Fibroblast of upper back skin (primary cell): ENCODE measurements at places on chromosomes 12 and 14.
A peak's percentile ranks its signal among the peaks of the same experiment; 100 is the strongest.

DNA sequence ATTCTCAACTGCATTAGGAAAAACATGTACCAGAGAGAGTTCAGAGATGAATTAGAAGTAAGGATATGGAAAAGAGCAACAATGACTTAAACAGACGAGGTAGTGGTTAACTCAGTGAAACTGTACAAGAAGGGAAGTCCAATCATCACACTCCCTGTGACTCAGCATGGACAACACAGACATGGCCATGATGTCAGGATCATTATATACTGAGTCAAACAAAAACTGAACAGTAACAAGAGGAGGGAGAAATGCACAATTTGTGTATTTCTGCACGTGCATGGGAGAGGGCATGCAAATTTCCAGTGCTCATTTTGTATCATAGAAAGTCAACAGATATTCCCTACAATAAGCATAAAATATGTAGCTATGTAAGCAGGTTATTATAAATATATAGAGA is 1037.8 kb downstream of the BCL11B start:
- DNase-seq, result peak; percentile 30

DNA sequence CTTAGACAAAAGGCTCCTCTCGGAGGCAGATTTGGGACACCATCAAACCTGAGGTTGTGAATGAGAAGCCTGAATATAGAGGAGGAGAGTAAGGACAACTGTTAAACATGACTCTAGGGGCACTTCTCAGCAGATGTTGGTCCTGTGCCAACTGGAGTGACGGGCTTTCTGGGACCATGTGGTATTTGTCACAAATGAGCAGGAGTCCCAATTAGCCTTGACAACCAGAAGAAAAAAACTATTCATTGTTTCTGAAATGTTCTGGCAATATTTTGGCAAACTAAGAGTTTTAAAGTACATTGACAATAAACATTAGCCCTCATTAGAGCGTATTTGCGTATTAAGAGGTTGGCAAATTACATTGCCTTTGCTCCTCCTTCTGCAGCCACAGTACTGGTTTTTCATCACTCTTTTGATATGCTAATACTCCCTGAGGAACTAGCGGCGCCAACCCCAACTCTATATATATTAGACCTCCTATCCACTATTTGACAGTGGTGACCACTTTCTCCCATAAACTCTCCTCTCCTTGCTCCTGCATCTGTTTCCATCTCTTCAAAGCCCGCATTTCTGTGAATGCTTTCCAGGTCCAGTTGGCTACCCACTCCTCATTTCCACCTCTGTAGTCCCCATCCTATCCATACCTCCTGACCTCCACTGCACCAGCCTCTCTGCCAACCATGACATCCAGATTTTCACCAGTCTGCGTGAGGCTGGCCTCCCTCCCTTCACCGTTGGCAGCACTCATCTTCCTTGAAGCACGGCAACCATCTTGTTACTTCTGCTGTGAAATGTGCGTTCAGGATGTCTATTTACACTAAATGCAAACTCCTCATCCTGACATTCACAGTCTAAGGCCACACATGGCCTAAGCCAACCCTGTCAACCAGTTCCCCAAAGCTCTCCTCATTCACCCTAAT is 100.7 kb downstream of the ZFC3H1 start:
- no peak for DNase-seq

DNA sequence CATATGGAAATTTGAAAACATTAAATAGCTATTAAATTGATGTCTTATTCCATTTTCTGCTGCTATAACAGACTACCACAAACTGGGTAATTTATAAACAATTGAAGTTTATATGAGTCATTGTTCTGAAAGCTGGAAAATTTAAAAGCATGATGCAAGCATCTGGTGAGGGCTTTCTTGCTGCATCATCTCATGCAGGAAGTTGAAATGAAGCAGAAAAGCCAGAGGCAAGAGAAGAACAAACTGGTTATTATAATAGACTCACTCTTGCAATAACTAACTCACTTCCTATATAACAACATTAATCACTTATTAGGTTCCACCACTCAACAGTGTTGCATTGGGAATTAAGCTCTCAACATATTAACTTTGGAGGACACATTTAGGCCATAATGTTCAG is 1277.4 kb downstream of the LRFN5 start:
- DNase-seq, result peak; percentile 86

GRCh38 chr12:129202109-129202814 is 349.0 kb downstream of the GLT1D1 start:
- no peak for DNase-seq

DNA sequence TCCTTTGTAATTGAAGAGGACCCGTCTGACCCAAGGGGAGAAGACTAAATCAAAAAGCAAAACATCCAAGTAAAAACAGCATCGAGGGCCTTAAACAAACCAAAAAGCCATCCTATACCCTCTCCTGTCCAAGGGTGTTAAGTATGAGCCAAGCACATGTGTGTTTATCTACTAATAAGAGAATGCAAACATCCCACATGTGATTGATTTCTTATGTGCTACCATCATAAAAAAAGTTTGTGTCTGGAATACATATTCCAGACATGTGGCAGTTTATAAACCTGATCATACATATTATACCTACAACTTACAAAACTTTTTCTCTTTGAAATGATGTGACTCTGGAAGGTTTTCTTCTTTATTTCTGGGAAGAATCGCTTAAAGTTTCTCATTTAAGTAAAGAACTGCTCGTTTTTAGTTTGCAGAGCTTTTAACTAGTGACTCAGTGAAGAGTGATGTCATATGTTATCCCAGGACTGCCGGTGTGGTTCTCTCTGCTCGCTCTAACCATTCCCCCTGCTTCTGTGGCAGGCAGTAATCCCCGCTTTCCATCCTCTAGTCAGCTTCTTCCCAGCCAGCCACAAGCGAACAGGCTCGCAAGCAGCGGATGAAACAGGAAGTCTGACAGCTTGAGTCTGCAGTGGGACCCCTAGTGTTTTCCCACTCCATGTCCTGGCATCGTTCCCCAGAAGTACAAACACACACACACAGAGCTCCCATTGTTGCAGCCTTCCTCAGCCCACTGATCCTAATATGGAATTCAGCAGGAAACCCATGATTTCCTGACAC is 431 bp upstream of the RHOJ start:
- peak; percentile 99 for DNase-seq

DNA sequence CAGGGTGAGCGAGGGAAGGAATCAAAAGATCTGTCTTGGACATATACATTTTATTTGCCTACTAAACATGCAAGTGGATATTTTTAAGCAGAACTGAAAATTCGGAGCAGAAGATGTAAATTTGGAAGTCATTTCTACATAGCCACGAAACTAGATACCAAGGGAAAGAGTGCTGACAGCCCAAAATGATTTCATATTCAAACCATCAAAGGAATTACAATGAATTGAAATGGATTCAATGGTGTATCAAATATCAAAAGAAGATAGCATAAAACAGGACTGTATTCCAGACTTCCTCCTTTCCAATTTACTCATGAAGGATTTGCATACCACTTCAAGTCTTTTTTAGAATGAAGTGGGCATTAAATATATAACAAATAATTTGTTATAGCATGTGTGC is 313.5 kb upstream of the KITLG start:
- DNase-seq, result peak; percentile 55

DNA sequence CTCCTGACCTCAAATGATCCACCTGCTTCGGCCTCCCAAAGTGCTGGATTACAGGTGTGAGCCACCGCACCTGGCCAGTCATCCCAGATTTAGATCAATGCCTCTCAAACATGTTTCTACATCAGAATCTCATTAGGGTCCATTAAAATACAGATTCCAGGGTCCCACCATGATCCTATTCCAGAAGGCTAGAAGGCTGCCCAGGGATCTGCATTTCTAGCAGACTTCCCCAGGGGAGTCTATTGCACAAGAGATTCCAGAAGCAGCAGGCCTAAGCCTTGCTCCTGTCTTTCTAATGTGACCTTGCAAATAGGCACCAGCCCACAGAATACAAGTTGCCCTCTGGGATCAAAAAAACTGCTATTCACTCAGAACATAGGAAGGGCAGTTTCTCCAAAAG is 81.5 kb downstream of the SCARB1 start:
- DNase-seq, result no peak

GRCh38 chr12:22541496-22542155 is 2.7 kb downstream of the C2CD5 start:
- DNase-seq, result no peak

DNA sequence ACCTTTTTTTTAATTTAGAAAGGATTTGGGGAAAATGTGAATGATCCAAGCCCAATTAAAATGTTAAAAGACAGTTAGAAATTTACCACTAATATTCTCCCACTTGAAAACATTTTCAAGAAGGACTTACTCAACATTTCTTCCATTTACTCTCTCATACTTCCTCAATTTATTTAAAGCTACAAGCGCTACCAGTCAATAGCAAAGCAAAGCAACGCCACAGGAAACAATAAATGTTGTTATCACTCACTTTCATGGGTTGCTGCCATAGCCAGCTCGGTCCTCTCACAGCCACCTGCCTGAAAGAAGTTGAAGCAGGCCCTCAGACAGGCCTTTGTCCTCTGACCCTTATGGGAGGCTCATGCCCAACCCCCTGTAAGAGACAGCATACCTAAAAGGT is 6.0 kb upstream of the SOS2 start:
- no peak for DNase-seq

DNA sequence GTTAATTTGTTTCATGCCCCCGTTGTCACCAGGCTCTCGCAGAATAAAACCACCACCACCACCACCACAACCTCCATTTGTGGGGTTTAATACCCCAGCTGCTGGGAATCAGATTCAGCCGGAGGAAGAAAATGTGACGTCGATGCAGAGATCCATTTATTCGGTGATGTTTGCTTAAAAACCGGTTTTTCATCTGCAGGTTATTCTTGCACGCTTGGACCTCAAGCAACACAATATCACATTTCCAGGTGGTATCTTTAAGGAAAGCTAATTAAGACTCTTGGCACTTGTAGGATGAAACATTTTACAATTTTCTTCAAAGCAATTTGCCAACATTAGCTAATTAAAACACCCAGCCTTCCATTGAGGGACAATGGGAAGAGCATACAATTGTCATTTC is 39.8 kb downstream of the SPRING1 start:
- DNase-seq, result no peak

DNA sequence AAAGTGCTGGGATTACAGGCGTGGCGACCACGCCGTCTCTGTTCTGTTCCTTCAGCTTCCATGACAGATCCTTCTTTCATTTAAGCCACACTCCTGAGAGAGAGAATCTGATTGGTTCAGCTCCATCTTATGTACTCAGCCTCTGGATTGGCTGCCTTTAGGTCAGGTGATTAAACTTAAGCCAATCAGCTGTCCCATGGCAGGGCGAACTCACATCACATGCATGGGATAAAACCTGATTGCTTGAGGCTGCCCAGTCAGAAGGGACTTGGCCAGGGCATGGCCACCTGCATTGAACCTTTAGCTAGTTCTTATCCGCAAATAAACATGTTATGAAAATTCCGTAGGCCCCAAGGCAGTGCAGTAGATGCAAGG is 274.2 kb downstream of the SUDS3 start:
- no peak for DNase-seq

GRCh38 chr12:72313806-72314205 is 41.6 kb downstream of the TRHDE start:
- DNase-seq, result peak; percentile 28

DNA sequence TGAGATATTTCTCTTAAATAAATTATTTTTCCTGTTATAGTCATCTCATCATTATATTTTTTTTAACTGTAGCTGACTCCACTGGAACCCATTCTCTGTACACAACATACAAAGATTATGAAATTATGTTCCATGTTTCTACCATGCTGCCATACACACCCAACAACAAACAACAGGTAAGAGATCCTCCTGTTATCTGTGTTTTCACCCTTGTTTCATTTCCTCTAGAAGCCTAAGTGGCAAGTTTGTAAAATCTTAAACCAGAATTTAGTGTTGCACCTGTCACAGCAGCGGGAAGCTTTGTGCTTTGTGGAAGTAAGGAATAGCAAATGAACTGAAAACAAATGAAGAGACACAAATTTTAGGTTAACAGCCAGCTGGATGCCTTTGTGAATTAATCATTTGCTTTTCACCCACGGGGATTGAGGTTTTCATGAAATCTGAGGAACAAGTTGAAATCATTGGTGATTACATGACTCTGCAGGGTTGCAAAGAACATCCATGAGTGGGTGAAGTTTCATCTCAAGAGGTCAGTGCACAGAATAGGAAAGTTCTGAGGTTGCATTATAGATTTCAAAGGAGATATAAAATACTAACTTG is 273.9 kb upstream of the RGS6 start:
- DNase-seq, result peak; percentile 37

GRCh38 chr14:94180655-94181271 is 6.6 kb downstream of the PPP4R4 start:
- DNase-seq, result peak; percentile 35

GRCh38 chr12:48183876-48184548 is 568 bp downstream of the CCDC184 start:
- DNase-seq, result no peak

DNA sequence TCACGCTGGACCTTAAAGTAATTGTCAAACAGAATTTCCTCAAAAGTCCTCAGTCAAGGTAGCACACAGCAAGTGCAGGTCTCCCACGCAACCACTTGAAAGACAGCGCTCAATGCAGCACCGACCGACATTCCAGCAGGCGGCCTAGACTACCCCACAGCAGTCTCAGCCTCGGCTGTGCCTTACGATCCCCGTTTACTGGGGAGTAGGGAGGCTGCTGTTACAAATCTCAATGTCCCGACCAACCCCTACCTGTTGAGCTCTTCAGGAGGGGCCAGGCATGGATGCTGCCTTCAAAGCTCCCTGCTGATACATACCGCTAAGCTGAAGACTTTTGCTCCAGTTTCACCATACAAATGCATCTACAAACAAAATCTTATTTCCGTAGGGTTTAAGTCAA is 21.8 kb downstream of the VPS37B start:
- no peak for DNase-seq

GRCh38 chr12:4736091-4736490 is 15.9 kb downstream of the GALNT8 start:
- DNase-seq, result no peak

GRCh38 chr14:73680821-73681220 is 33.4 kb downstream of the PNMA1 start:
- no peak for DNase-seq

GRCh38 chr12:78005094-78005492 is 174.4 kb downstream of the NAV3 start:
- no peak for DNase-seq

DNA sequence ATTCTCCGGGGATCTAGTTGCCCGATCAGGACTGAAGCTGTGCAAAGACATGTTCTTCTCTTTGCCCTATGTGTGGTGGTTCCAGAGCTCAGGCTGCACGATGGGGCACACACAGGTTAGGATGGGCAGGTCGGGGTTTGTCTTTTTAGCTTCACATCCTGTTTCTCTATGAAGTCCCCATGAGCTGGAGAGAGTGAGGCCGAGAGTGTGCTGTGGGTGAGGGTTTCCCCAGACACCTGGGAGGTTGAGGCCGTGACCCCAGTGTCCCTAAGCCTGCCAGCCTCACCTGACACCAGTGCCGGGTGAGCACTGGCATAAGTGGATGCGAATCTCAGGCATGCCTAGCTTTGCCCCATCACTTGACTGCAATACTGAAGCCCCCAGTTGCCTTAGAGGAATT is 32.9 kb upstream of the IGF1 start:
- no peak for DNase-seq

GRCh38 chr14:89194376-89194775 is 222.7 kb downstream of the FOXN3 start:
- DNase-seq, result no peak

- peak; percentile 28 for DNase-seq
Observed at GRCh38 chr12:80756875-80757274, 40.2 kb downstream of the MYF5 start.
